Common myeloid progenitor, CD34-positive (primary cell): ENCODE measurements at places on chromosomes 3 and 15.

DNA sequence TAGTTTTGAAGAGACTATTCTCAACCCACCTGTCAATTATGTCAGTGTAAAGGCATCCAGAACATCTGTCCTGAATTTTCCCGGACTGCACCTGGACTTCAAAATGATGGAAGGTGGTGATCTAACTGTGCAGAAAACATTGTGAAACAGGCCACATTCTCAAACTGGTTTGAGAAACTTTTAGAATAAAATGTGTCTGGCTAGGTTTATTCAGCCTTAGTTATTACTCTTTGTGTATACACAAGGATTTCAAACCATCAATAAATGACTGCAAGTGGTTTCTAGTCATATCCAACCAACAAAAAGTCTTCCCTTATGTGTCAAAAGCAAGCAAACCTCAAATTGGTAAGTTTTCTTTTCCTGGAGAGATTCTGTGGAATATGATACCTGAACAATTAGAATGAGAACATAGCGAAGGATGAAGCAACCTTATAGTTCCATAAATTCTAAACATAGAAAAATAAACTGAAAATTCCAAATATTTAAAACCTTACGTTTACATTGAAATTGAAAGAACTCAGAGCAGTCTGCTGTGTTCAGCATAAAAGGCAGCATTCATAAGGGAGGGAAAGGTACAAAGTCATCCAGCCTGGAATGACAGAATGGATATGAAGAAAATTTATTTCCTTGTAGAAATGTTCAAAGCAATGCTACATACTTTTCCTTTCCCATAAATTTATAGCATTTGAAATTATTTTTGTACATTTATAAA lies 306.6 kb upstream of the TGFBR2 start:
- no peak for DNase-seq

- DNase-seq = no peak
Observed at GRCh38 chr15:96553931-96554330, 223.4 kb downstream of the NR2F2 start.

DNA sequence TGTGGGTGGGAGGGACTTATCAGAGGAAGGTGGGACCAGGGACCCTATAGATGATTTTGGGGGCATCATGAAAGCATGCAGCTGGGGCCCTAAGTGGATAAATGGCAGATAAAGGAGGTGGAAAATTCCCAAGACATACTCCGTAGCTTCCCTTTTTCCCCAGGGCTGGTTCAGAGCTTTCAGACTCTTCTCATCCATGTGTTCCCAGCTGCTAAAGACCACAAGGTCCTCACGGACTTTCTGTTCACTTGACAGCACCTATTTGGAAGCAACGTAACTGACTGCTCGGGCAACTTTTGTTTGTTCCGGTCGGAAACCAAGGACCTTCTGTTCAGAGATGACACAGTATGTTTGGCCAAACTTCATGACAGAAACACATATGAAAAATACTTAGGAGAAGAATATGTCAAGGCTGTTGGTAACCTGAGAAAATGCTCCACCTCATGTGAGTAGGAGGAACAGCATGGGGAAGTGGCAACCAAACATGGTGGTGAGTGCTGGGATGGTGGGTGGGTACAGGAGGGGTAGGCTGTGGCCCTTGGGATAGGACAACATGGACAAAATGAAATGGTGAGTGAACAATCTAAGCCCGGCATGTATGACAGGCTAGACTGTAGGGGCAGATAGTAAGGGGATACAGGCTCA lies 28.7 kb upstream of the SRPRB start:
- DNase-seq = no peak

- DNase-seq = no peak
Observed at GRCh38 chr3:118990823-118991560, 43.7 kb downstream of the IGSF11 start.

DNA sequence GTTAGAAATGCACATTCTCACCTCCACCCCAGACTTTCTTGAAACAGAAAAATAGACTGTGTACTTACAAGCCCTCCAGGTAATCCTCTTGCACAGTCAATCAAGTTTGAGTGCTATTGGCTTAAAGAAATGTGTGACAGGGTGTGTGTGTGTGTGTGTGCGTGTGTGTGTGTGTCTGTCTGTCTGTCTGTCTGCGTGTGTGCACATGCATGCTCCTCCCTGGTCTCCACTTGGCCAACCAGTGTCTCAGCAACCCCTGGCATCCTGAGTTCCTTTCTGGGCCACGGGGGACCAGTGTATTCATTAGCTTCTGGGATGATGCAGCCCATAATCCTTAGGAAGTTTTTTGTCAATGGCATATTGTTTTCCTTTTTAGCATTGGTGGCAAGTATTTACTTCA lies 128.8 kb upstream of the IL12A start:
- DNase-seq = no peak

DNA sequence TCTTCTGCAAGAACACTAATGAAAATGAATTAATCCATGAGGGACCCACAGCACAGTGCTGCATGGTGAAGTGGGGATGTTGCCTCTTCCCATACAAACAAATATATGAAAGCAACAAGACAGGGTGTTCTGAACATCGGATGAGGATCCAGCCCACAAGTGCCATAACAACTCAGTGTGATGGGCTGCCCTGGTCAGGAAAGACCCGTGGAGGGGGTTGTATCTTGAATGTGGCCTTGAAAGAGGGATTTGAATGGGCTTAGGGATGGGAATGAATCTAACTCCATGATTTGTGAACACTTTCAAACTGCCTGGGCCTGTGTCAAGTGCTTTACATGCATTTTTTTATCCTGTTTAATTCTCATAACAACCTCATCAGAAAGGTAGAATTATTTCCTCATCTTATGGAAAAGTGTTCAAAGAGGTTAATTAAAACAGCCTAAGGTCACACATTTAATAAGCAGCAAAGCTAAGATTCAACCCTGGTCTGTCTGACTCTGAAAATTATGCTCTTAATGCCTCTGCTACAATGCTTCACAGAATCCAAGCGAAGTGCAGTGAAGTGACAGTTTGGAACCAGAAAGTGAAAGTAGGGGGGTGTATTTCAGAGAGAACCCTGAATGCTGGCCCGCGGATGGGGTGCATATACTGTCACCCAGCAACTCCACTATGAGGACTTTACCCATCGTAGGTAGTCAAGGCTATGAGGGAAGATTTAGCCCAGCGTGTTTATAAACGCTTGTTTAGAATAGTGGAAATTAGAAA lies 65.6 kb upstream of the HEG1 start:
- DNase-seq = peak; percentile 71

DNA sequence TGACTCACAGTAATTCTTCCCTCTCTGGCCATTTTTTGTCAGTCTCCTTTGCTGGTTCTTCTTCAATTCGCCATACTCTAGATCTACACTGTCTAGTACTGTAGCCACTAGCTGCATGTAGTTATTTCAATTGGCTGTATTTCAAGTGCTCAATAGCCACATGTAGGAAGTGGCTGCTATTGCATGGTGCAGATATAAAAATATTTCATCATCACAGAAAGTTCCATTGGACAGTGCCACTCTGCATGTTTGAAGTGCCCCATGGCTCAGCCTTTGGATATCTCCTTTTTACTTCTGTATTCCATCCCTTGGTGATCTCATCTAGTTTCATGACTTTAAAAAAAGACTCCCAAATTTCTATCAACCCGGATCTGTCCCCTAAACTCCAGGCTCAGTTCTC lies 22.1 kb downstream of the PPP2R3A start:
- no peak for DNase-seq

- no peak for DNase-seq
Observed at GRCh38 chr3:161031134-161031533, 74.0 kb downstream of the B3GALNT1 start.

GRCh38 chr15:67859331-67859946 lies 19.6 kb upstream of the RNU6-1 start:
- DNase-seq = no peak

DNA sequence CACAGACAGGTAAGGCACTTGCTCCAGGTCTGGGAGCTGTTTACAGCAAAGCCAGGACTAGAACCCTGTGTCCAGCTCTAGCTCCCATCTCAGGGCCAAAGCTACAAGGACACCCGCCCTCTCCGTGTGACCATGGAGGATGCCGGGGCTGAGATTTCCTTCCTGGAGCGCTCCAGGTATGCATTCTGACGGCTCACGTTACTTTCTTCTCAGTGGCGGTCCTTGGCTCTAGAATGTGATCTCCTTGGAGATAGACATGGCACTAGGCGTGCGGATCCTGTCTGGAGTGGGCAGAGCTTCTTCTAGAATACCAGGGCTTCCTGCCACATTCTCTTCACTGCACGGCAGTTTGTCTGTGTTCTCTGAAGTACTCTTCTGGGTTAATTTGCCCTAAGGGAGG lies 185.7 kb downstream of the OPA1 start:
- no peak for DNase-seq

GRCh38 chr3:182902236-182902635 lies 78.1 kb downstream of the DCUN1D1 start:
- no peak for DNase-seq

GRCh38 chr3:69058180-69058946 lies 6.2 kb upstream of the TMF1 start:
- DNase-seq = peak; percentile 72

GRCh38 chr15:71237456-71238188 lies 122.4 kb downstream of the THSD4 start:
- DNase-seq = no peak

DNA sequence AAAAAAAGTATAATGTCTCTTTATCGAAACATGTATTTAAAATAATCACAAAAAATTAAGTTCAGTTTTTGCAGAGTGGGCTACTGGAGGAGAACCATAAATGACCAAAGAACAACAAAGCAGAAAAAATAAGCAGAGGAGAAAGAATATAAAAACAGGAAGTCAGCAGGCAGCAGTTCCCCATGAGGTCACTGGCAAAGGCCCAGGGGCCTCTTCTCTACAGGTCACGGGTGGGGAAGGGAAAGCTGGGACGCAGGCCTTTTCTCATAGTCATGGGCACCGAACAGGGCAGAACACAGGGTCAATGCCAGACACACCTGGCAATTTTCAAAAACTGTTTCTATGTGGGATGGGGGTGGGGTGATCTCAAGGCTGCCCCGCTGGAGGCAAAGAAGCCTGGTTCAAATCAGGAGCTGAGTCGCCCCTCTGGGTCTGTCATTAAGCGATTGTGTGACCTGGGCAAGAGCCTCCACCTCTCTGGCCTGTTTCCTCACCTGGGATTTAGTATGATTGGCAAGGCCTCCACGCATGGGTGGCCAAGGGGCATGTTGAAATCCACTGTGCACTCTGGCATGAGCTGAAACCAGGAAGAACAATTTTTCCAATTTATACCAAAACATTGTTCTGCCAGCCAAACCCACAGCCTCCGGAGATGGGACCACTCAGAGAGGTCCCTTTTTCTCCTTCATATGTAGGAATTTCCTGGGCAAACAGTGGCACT lies 43.8 kb upstream of the UACA start:
- peak; percentile 11 for DNase-seq

DNA sequence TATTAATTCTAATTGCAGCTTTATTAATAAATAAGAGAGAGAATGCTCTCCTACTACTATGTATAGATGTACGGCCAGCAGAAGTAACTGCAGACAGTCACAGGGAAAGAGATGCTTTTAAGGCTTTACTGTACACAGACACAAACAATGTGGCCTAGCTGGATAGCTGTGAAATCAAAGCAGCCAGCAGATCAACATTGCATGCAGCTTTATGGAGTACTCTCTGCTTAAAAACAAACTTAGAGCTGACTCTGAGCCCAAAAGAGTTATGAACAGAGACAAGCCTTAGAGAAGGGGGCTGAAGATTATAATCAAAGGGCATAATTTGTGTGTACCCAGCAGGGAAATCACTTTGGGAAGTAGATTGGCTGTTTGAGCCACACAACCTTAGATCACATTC lies 47.2 kb downstream of the CADM2 start:
- no peak for DNase-seq

- peak; percentile 19 for DNase-seq
Observed at GRCh38 chr3:109731639-109732473, 394.5 kb upstream of the DPPA4 start.
